ENCODE measurements at places on chromosomes 5 and 9.

DNA sequence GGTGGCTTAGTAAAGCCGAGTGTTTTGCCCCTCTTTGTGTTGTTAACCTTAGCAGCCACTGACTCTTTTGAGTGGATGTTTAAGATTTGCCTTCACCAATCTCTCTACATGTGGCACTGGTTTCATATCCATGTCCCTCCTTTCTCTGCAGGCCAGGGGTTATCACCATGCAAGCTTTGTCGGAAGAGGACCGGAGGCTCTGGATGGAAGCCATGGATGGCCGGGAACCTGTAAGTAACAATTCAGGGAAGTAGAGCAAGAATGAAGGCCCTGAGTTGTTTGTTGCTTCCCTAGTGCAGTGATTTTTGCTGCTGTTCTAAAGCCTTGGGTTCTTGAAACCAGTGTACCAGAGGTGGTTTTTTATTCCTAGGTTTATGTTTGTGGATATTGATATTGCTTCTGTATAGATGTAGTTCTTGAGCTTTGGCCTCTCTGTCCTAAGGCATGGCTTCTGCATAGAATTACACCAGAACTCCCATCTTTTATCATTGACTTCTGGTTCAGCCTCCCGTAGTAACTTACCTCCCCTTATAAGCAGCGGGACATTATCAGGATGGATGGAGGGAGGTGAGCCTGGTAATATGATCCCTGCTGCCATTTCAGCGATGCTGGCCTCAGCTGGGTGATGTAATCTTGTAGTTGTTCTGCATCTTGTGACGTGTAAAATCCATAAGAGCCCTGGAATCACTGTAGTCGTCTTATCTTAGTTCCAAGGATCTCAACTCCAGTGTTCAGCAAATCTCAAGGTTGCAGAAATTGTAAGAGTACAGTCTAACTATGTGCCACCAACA is 161.9 kb downstream of the ARHGAP26 start:
- DNase-seq, result no peak

DNA sequence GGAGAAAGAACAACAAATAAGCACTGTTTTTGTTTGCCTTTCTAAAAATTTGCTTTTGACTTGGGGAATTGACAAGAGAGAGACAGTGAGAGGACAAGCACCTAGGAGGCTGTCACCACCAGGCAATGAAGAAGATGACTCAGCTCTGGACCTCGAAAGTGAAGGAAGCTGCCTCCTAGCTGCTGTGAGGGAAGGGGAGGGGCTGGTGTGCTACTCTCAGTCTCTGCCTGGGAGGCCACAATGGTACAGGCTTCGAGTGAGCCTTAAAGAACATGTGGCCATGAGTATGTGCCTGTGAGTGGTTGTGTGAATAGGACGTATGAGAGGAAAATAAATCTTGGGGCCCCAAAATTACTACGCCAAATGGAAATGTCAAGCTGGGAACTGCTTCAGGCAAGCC is 7.1 kb upstream of the PLK2 start:
- DNase-seq, result no peak

- DNase-seq, result no peak
Measured at GRCh38 chr5:142501890-142502289, 177.1 kb upstream of the SPRY4 start.

GRCh38 chr5:1334831-1335539 is 9.9 kb downstream of the CLPTM1L start:
- DNase-seq, result no peak

- no peak for DNase-seq
Measured at GRCh38 chr5:119583684-119584083, 45.7 kb upstream of the FAM170A start.

- DNase-seq, result no peak
Measured at GRCh38 chr5:178241231-178241663, 8.6 kb upstream of the PHYKPL start.

Measured in esophagus squamous epithelium (tissue), 5 donors.